ENCODE measurements at places on chromosomes 1 and 21.

DNA sequence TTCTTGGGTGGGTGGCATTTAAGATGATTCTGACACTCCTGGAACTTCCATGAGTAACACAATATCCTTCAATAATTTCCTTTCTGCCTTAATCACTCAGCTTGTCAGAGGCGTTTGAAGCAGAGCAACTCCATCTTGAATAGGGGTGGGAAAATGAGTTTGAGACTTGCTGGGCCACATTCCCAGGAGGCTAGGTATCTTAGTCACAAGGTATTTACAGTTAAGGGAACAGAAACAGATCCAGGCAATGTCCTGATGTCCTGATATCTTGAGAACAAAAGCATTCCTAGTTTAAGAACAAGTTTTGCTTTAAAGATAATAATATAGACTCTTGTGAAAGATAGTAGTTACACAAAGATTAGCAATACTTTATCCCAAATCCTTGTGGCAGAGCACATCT lies 76.6 kb upstream of the KIAA0040 start:
- no peak for ATAC-seq

DNA sequence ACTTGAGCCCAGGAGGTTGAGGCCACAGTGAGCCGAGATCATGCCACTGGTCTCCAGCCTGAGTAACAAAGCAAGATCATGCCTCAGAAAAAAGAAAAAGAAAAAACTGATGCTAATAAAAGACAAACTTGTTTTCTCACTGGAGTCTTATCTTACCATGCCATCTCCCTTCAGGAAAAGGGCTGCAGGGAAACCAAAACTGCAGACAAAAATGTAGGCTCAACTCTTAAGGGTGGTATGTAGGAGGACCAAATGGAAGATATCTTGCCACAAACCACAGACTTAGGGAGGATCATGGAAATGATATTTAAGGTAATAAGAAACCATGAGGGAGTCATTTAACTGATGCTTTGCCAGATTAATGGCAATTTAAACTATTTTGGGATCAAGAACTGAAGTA lies 32.9 kb downstream of the UROD start:
- no peak for ATAC-seq

DNA sequence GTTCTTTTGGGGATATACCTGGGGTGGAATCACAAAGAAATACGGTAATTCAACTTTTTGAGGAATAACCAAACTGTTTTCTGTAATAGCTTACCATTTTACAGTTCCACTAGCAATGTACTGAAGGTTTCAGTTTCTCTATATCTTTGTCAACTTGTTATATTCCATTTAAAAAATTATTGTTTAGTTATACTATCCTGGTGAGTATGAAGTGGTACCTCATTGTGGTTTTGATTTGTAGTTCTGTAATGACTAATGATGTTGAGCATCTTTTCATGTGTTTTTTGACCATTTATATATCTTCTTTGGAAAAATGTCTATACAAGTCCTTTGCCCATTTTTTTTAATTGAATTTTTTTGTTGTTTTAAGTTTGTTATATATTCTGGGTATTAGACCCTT lies 39.4 kb downstream of the MAST2 start:
- ATAC-seq = no peak

DNA sequence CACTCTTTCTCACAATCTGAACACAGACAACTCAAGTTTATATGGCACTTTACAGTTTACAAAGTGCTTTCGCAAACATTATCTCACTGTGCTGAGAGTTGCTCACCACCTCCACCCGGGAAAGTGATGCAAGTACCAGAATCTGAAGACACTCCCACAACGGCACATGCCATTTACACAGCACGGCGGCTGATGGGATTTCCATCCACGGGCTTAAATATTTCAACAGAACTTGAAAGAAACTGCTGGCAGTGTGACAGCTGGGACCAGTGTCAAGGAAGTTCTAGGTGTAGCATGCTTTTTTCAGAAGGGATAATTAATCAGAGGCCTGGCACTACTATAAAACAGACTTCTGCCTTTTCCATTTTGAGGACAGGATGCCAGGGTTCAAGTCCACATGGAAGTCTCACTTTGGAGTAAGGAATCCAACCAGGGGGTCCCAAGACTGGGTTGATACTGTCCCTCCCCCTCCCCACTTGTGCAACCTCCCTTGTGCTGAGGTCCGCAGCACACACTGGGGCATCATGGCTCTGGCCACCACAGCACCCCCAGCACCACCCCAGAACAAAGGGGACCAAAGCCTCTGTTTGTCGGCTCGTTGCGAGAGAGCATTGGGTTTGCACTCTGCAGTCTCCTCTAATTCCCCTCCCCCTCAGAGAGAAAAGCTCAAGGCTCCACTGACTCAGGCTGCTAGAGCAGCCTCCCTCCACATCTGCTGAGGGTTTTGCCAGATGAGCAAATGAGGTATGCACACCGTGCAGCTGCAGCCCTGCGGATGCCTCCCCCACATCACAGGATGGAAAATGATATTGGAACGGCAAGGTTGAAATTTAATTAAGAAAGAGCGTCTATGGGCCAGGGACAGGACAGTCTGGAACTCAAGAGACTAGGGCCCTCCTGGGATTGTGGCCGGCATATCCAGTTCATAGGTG lies 154.9 kb downstream of the TGFBR3 start:
- peak; percentile 40 for ATAC-seq

- no peak for ATAC-seq
These were observed 2.4 kb upstream of the WNT9A start for GRCh38 chr1:227949954-227950734.

GRCh38 chr1:158248118-158248517 lies 6.1 kb upstream of the CD1A start:
- peak; percentile 91 for ATAC-seq

DNA sequence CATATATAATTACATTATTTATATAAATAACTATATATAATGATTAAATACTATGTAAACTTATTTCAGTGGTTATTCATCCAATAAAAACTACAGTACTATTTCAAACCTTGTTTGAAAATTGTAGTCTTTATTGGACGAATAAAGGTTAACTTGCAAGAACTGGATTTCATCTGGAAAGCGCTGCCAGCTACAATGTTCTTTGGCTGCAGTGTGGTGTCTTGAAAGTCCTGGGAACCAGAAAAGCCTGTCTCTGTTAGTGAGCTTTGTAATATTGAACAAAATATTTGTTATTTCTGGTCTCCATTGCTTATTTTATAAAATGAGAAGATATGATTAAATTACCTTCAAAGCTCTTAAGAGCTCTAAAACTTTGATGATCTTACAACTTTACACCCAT lies 763.6 kb downstream of the ADGRL2 start:
- ATAC-seq = no peak

DNA sequence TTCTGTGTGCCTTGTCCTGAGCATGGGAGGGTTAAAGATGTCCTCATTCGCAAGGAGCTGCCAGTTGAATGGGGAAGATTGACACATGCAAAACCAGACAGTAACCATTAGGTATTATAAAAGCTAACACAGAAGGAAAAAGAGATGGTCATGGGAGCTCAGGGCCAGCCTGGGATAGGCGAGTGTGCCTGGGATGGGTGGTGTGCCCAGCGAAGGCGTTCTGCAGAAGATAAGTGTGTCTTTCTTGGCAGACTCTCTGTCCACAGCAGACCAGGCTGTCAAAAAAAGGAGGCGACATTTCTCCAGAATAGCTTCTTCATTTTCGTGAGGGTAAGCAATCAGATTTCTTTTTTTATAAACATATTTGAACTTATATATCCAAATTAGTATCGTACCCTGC lies 14.1 kb downstream of the PGM1 start:
- ATAC-seq = no peak

DNA sequence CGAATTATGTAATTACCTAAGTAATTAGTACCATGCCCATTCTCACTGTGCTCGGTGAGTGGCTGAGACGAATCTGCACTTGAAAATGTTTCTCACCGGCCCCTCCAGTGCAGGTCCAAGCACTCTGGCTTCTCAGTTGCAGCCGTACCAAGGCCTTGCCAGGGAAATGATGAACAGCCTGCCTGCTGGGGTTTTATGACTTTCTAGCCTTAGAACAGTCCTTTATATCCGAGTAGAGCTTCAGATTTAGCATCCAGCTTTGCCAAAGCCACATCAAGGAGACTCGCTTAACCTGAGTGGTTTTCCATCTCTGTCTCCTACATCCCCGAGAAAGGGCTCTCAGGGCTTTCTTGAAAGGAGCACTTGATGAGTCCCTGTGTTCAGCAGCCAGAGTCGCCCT lies 83.4 kb downstream of the GREM2 start:
- no peak for ATAC-seq
